ENCODE measurements at places on chromosomes 16 and 17.

DNA sequence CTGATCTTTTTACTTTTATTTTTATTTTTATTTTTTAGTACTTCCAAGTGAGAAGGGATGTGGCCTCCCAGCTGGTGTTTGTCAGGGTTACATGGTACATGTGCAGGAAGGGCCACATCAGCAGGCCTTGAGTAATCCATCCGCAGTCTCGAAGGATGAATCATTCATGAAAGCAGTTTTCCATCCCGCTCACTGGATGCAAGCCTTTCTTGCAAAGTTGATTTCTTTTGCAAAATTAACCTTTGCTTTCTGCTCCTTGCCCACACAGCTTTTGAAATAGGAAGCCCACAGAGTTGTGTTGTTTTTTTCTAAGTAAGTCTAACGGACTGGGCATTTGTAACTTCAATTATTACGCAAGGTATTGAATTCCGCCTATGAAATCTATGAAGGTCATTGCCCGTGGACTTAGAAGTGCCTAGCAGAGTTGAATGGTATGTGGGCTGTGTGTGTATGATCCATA, 157.4 kb downstream of the PRKCA start:
- no peak for DNase-seq

DNA sequence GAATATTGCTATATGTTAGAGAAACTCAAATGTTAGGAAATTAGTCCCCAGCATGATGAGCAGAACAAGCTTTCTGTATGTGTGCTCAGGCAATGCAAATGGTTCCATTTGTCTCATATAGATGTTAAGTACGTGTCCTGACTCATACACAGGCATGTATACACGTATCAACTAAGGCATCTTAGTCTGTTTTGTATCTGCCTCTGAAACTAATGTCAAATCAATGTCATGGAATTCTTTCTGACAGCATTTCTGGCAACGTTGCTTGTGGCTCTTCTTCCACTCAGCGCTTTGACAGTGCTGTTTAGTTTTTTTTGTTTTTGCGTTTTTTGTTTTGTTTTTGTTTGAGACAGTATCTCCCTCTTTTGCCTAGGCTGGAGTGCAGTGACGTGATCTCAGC, 111.9 kb downstream of the CNTNAP4 start:
- DNase-seq, result no peak

- no peak for DNase-seq
Observed at GRCh38 chr16:23114131-23114904, 34.9 kb downstream of the USP31 start.

- no peak for DNase-seq
Observed at GRCh38 chr17:19321481-19322128, 40.9 kb downstream of the B9D1 start.

- no peak for DNase-seq
Observed at GRCh38 chr16:84209989-84210388, 19.0 kb downstream of the ADAD2 start.

DNA sequence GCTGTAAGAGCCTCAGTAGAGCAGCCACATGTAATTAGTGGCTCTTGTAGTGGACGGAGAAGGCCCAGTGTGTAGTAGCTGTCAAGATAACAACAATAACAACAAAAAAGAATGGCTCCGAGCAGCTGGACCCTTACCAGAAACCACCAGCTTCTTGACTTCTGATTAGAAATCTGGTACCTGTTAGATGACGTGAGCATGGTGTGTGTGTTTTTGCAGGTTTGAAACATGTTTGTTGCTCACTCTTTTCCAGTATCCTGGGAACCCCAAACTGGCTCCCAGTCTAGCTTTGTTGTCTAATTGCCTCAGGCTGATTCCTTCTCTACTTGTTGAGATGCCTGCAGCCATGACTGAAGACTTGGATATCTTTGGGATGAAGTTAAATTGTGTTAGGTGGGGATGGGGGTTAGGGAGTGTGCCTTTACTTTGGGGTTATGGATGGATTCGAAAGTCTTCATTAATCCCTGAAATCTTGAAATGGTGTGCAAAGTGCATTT, 21.0 kb downstream of the IGF2BP1 start:
- no peak for DNase-seq

- no peak for DNase-seq
Observed at GRCh38 chr16:12625068-12625467, 178.6 kb downstream of the CPPED1 start.

- no peak for DNase-seq
Observed at GRCh38 chr17:9529033-9529700, 46.5 kb downstream of the STX8 start.

- no peak for DNase-seq
Observed at GRCh38 chr17:4436846-4437245, 3.1 kb downstream of the SPNS3 start.

- no peak for DNase-seq
Observed at GRCh38 chr16:30904114-30904780, 7.8 kb downstream of the CTF1 start.

DNA sequence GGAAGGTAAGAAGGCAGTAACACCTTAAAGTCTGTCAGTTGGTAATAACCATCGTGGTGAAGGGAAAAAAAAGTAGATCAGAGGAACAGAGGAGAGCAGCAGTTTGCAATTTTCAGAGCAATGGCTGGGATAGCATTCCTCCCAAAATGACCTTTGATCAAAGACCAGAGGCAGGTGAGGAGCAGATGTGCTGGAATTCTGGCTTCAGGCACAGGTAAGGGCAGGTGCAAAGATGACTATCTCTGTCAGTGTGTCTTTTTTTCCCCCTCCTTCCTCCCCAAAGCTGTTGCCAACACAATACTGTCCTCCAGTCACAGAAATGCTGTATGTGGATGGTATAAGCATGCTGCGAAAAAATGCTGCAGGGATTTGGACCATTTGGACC, 166.7 kb downstream of the XYLT1 start:
- no peak for DNase-seq

DNA sequence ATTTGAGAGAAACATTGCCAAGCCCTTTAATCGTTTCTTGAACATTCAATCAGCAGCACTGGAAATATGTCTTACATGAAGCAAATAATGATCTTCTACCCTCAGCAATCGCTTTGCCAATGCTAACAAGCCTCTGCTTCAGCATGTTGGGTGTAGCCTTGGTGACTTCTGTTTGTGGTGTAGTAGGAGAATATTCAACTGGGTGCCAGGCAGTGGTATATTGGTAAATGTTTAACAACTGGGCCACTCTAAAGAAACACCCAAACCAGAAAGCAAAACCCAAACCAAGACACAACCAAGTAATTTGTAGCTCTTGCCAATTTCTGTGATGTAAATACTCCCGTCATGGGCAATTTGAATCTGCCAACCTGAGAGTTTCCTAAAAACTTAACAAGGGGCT, 9.7 kb downstream of the CDH13 start:
- no peak for DNase-seq

GRCh38 chr16:29927070-29927905, 1.3 kb upstream of the KCTD13 start:
- DNase-seq, result no peak
